Activated T-helper 17 cell treated with anti-CD3 and anti-CD28 coated beads, Interleukin-2, amount 50 U/mL, for 72 hours (primary cell): ENCODE measurements at places on chromosomes 5 and 9. TPM values are rescaled to one million over a fixed set of nuclear protein-coding genes. Genes with fewer than 3 reads are reported as not detected.

DNA sequence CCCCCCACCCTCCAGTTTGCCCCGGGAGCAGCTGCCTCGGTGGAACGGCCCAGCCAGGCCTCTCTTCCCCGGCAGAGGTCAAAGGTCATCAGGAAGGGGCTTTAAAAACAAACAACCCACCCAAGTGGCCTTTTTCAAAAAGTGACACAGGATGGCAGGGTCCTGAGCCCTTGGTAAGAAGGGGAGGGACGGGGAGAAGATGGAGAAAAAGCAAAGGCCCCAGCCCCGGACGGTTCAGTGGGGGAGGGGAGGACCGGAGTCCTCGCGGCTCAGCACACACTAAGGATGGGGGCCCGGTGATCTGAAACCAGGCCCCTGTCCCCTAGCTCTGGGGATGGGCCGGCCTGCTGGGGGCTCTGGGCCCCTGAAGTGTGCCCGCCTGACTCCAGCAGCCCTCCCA, 1.1 kb downstream of the PRRX2 start:
- ATAC-seq: no peak

- ATAC-seq: no peak
Measured at GRCh38 chr5:84125216-84125615, 259.5 kb downstream of the EDIL3 start.

DNA sequence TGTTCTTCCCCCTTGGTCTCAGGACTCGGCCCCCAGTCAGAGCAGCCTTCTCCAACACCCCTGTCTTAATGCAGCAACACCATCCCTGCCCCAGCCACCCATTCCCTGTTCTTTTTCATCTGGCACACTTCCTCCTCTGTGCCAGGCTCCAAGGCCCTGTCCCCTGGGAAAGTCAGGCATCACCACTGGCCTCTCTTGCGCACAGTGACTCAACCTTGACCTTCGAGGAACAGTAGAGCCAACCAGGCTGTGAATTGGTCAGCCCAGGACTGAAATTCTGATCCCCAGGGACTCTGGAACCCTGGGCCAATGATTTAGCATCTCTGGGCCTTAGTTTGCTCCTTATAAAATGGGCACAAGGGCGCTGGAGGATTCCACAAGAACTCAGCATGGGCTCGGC, 10.5 kb upstream of the RALGDS start:
- ATAC-seq: no peak

GRCh38 chr5:142386137-142387023, 61.6 kb upstream of the SPRY4 start:
- ATAC-seq: peak; percentile 94

GRCh38 chr5:34556509-34556782, 99.7 kb upstream of the RAI14 start:
- ATAC-seq: no peak

DNA sequence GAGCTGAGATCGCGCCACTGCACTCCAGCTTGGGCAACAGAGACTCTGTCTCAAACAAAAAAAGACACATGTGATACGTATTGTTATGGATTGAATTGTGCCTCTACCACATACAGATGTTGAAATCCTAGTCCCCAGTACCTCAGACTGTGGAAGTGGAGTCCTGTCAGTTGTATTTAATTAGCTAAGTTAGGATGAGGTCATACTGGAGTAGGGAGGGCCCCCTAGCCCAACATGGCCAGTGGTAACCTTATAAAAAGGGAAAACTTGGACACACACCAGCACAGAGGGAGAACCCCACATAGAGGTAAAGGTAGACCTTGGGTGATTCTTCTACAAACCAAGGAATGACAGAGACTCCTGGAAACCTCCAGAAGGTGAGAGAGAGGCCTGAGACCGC, 119.8 kb downstream of the GADD45G start:
- peak; percentile 42 for ATAC-seq

DNA sequence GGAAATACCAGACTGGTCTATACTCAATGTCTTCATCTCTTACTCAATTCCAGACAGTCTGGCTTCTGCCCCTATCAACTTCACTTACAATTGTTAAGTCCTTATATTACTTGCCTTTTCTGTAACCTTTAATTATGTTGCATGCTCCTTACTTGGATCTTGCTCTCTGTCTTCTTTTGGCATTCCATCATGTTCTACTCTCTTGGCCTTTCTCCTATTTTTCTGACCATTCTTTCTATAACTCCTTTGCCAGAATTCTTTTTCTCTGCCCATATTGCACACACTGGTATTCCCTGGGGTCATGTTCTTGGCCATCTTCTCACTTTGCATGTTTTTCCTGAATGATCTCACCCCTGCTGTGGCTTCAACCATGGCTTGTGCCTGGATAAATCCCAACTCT, 209.8 kb upstream of the ZNF462 start:
- ATAC-seq: no peak

Gene GABRP
- not detected for total RNA-seq

Gene KCNT1
- not detected for total RNA-seq

DNA sequence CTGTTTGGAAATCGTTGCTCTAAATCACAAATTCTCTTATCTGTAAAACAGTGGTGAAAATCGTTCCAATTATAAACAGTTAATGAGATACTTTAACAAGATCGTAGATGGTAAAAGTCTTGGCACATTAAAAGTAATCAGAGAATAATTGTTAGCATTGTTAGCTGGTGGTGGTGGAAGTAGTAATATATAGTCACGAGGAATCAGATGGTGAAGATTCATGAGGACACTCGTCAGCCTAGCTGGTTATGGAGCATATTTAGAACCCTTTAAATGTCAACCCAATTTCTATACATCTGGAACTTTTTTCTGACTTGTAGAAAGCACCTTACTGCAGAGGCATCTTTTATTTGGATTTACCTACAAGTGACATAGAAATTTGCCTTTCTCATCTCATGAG, 190.8 kb downstream of the TLE1 start:
- ATAC-seq: no peak

Gene PCDHGB1
- not detected for total RNA-seq

GRCh38 chr9:36576866-36577265, 4.2 kb downstream of the MELK start:
- ATAC-seq: peak; percentile 50

Gene TPPP
- total RNA-seq: 0.19 TPM

Gene LSM11
- 8.4 TPM for total RNA-seq

- no peak for ATAC-seq
Measured at GRCh38 chr5:33631786-33632185, 191.0 kb downstream of the TARS1 start.

DNA sequence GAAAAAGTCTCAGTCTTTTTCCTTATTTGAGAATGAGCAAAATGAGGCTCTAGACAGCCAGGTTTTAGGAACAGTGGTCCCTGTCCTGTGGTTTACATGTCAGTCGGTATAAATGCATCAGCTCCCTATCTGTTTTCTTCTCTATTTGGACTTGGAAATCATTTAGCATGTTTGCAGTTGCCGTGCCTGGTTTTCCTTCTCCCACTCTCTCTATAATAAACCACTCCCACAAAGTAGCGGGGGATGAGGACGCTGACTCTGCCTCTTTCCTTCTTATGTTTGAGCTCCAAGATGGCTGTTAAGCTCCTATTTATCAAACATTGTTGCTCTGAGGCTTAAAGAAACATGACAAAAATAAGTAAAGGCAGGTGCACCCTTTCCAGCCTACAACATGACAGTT, 57.2 kb upstream of the CTSL start:
- no peak for ATAC-seq

Gene CYSRT1
- 0.32 TPM for total RNA-seq

Gene POU5F2
- 2.1 TPM for total RNA-seq

Gene PRDM9
- not detected for total RNA-seq

Gene FBP2
- not detected for total RNA-seq

- no peak for ATAC-seq
Measured at GRCh38 chr5:62005551-62005950, 300.5 kb upstream of the KIF2A start.

DNA sequence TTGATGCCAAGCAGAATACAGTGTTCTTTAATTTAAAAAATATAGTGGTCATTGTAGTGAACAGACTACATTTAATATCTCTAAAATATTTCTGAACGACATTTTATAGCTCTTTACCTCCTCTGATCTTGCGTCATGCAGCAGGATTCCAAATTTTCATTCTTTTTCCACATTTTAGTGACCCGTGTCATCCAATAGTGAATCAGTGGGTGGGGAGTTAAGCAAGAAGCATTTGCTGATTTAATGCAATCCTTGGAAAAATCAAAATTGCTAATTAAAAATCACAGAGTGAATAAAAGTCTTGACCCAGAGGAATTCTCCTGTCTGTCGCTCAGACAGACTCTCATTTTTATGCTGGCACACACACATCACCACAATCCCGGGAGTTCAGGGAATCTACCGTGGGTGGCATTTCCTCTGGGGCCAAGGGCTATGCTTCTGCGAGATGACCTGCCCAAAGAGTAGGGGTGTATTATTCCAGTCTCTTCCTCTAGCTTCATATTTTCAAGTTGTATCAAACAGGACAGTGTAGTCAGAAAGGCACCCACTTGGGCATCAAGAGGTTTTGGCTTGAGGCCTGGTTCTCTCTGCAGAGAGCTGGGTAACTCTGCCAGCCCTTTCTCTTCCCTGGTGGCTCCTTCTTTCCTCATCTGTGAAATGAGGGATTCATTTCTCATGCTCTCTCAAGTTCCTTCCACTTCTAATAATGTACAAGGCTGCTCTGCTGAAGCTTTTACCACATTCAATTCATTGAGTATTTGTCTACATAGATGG, 24.8 kb upstream of the OTP start:
- peak; percentile 34 for ATAC-seq

Gene ANKRD55
- 0.21 TPM for total RNA-seq

DNA sequence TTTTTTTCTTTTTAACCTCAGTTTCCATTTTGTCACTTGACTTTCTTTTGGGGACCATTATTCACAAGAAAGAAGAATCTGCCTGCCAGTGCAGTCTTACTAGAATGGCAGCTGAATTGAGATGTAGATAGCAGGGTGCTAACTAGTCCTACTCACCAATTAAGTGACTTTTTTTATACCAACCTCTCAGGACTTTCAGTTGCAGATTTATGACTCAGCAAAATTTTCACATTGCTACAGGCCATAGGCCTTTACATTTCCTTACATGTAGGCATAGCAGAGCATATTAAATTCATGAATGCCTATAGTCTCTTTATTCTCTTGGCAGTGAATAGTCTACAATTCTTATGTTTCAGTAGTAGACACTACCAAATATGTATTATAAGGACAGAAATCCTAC, 54.0 kb upstream of the FKTN start:
- ATAC-seq: no peak

DNA sequence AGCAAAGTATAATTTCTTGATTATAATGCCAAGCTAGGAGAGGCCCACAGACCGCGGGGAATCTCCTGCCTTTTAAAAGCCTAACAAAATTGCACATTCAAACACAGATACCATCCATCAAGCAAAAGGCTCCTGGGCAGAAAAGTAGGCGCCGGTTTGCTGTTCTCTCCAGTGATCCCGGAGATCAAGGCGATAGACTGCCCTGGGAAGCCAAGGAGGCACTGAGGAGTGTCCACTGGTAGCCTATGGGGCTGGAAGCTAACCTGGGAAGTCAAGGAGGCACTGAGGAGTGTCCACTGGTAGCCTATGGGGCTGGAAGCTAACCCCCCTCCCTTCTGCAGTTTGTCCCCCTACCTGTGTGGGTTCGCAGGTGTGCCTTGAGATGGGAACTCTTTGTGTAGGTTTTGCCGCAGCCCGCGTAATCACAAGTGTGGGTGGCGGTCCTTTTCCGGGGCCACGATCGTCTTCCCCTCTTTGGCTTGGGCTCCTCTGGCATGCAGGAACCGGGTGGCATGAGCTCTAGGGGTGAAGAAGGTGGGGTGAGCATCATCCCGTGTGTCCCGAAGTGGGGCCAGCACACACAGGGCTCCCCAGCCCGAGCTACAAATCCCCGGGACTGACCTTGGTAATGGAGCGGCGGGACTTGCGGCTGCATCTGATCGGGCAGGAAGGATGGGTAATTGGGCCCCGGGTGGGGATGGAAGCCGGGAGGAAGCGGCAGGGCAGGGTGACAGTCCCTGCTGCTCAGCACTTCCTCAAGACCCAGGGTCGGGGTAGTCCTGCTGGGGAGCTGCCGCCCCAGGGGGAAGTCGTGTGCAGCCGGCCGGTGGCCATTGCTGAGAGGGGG, 2.7 kb downstream of the KLF4 start:
- ATAC-seq: no peak

DNA sequence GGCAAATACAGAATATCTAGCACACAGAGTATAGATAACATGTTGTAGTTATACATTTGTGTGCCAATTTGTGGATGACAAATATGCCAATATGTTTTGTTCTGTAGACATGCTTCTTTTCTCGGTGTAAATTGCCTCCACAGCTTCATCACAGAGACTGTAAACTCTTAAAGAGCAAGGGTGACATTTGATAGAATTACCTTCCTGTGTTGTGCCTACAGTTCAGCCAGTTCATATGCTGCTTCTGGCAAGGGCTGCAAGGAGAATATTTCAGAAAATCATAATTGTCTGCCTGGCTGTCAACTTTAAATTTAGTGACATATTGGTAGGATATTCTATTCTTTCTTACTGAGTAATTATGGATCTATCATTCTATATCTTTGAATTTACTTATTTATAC, 155.1 kb downstream of the MAT2B start:
- no peak for ATAC-seq

DNA sequence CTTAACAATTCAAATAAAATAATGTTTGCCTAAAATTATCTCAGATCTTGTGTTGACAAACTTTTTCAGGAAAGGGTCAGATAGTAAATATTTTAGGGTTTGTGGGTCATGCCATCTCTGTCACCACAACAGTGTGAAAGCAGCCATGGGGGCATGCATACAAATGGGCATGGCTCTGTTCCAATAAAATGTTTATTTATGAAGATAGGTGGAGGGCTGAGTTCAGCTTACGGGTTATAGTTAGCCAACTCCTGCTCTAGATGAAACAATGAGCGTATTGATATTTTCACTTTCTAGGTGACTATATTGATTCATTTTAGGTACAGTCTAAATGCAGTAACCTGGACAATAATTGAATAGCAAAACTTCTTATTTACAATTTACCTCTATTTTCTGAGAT, 533.8 kb upstream of the CLINT1 start:
- no peak for ATAC-seq

- ATAC-seq: no peak
Measured at GRCh38 chr5:163653526-163653925, 148.1 kb downstream of the MAT2B start.

DNA sequence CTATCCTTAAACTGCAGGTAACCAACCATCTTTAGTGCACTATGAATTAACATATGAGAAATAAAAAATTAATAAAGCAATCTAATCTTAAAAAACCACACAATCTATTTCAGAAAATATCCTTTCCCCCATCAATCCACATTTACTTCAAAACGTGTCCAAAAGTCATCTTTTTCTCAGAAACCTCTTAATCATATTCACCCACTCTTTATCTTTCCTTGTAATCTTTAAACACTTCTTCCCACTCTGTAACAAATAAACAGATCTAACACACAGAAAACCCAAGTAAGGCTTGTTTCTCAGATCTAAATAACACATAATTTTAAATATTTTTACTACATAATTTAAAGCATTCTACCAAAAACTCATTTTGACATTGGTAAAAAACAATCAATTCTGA, 44.4 kb downstream of the EFCAB9 start:
- peak; percentile 60 for ATAC-seq

Gene ZBED3
- total RNA-seq: 0.04 TPM

Gene FGF18
- 0.19 TPM for total RNA-seq

Gene LRRTM2
- 0.13 TPM for total RNA-seq

DNA sequence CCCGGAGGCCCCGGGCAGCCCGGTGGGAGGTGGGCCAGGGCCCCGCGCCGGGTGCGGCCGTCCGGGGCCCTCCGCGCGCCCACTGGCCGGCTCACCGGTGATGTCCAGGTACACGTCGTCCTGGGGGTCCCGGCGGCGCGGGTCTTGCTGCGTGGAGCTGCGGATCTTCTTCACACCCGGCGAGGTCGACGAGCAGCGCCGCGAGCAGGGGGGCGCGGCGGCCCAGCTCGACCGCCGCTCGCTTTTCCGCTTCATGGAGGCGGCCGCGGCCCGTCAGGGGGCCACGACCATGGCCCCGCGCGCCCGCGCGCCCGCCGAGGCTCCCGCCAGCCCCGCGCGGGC, 548 bp downstream of the CDC14B start:
- no peak for ATAC-seq
